ENCODE measurements at places on chromosomes 6 and 20. TPM values are rescaled to one million over a fixed set of nuclear protein-coding genes. Genes with fewer than 3 reads are reported as not detected.

DNA sequence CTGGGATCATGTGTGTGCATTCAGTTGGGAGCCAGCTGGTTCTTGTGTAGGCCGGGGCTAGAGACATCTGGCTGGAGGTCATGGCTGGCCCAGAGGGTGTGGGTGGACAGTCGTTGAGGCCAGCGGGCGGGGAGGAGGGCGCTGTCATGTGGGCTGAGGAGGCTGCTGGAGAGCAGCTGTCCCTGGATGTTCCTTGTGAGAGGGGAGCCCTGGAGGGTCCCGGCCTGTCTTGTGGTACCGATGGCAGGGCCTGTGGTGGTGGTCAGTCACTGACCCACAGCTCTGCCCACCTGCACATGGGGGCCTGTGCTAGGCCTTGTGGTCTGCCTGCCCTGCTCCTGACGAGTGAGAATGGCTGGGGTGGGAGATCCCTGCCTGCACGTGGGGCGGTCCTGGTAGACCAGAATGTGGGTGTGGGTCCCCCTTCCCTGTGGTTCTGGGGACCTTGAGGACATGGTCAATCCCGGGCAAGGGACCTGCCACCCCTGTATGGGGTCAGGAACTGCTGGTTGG, 1.9 kb upstream of the C20orf204 start:
- DNase-seq, result no peak

GRCh38 chr6:12555267-12555666, 161.3 kb upstream of the PHACTR1 start:
- DNase-seq, result no peak

The THBS2 gene
- total RNA-seq, result not detected

The RIN2 gene
- 2.7 TPM for total RNA-seq

DNA sequence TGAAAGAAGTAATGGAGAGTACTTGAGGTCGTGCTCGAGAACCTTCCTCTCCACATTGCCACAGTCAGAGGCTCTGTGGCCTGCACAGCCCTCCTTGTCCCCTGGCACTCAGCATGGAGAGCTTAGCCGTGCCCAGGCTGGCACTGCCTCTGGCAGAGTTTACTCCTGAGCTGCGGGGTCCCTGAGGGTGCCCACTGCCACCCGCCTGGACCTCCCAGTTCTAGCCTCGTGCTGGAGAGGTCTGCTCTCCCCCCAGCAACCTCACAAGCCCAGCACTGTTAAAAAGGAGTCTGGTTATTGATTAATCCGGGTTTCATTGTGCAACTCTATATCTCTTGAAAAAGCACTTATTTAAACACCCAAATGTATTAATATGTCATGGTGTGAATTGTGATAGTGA, 226.8 kb downstream of the TMEM242 start:
- no peak for DNase-seq

DNA sequence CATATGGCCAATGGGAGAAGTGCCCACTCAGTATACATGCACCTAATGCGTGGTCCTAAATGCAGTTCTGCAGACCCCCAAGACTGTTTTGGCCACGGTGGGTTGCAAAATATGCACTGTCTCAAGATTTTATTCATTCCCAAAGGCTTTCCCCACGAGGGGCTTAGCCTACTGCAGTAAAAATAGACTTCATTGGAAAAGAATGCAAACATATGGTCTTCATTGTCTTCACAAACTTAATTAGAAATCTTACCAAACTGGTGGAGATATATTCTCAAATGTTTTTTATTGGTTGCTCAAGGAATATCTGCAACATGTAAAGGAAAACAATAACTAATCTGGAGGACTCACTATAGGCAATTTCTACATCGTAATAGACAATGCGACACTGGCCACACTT, 31.6 kb upstream of the PRL start:
- DNase-seq, result no peak

- DNase-seq, result no peak
These were observed 9.6 kb downstream of the LRP11 start for GRCh38 chr6:149854532-149854931.

The PROCR gene
- 6.4 TPM for total RNA-seq

The STAU1 gene
- 47.3 TPM for total RNA-seq

The CDYL gene
- 81.3 TPM for total RNA-seq

GRCh38 chr6:89792881-89793280, 26.7 kb downstream of the MDN1 start:
- DNase-seq, result peak; percentile 29

DNA sequence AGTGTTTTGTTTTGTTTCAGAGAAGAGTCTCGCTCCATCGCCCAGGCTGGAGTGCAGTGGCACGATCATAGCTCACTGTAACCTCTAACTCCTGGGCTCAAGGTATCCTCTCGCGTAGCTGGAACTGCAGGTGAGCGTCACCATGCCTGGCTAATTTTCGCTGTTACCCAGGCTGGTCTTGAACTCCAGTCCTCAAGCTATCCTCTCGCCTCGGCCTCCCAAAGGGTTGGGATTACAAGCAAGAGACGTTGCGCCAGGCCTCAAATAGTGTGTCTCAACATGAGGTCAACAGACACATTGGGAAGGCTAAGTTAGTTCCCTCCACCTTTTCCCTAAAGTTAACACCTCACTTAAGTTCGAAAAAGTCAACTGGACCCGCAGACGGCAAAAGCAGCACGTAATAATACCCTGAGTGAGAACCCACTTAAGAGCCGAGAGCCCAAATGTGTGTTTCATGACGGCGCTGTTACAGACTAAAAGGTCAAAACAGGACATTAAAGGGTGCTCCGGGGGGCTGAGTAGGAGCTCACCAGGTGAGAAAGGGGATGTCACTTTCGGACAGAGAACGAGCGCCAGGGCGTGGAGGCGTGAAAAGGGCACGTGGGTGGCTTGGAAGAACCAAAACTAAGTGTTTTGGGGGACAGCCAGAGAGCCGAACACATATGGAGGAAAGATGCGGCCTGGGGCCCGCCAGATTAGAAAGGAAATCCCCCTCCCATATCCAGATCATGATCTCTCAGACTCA, 499 bp downstream of the TTI1 start:
- no peak for DNase-seq

The TGM2 gene
- 0.33 TPM for total RNA-seq

The C6orf15 gene
- not detected for total RNA-seq
